ENCODE measurements at places on chromosomes 11 and 22.
A peak's percentile ranks its signal among the peaks of the same experiment; 100 is the strongest.

- no peak for DNase-seq
Observed at GRCh38 chr11:15918674-15919073, 437.7 kb downstream of the SOX6 start.

DNA sequence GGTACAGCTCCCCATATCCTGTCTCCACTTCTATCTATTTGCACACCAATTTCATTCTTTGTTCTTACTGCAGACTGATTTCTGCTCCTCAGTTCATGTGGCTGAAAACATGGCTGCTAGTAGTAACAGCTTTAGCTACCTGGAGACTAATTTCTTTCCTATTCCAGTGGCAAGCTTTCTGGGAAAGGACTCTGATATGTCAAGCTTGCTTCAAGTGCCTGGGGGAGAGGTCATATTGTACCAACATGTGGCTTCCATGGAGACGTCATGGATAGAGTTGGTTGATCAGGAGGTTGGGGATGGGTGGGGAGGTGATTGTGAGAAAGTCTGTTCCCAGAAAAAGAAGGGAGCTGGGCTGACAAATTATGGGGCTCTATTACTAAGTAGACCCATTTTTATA lies 44.9 kb downstream of the ADM start:
- DNase-seq: no peak

GRCh38 chr22:37053310-37054055 lies 1.9 kb downstream of the KCTD17 start:
- peak; percentile 34 for DNase-seq

GRCh38 chr22:27610863-27611786 lies 190.4 kb downstream of the MN1 start:
- no peak for DNase-seq

- no peak for DNase-seq
Observed at GRCh38 chr11:66495401-66495854, 15.0 kb upstream of the BBS1 start.

- DNase-seq: no peak
Observed at GRCh38 chr11:44868021-44868420, 82.7 kb downstream of the TP53I11 start.

GRCh38 chr11:12841946-12842630 lies 167.0 kb upstream of the RASSF10 start:
- DNase-seq: peak; percentile 33

- no peak for DNase-seq
Observed at GRCh38 chr11:83678831-83679584, 392.8 kb upstream of the CCDC90B start.

- DNase-seq: no peak
Observed at GRCh38 chr11:128894286-128894681, 3.1 kb downstream of the KCNJ5 start.

GRCh38 chr22:39244496-39245129 lies at the start of gene PDGFB:
Gene PDGFB (minus strand): TSS chr22:39244982. CDS start chr22:39243963, 1,019 bp downstream.
- DNase-seq: no peak

DNA sequence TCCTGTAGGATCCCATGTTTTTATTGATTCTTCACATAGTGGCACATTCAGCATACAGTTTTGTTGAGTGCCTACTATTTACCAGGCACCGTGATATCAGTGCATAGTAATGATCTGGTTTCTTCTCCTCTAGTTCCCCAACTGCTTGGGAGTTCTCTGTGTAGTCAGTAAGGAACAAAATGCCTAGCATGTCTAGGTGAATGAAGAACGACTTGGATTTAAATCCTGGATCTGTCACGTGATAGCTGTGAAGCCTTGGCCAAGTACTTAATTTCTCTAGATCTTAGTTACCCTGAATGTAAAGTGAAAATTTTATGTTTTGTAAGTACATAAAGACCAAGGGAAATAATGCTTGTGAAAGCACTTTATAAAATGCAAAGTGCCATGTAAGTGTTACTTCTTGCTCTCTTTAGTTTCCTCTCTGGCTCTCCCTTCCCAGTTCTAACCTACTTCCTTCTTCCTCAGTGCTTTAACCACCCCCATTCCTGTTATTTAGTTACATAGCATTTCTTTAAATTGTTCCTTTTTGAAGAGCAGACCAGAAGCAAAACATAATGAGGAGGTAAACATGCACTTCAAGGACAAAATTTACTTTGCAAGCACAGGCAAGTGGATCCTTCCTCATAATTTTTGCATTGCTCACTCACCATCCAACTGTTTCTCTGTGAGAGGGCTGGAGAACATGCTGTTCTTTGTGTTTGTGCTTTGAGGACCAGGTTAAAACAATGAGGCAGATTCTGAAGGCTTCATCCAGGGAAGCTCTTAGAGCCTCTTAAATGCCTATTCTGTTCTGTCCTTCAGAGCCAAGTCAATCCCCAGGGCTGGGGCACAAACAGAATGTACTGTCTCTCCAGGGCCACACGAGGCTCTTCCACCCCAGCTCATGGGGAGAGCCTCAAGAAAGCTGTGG lies 353.9 kb upstream of the TENM4 start:
- no peak for DNase-seq

DNA sequence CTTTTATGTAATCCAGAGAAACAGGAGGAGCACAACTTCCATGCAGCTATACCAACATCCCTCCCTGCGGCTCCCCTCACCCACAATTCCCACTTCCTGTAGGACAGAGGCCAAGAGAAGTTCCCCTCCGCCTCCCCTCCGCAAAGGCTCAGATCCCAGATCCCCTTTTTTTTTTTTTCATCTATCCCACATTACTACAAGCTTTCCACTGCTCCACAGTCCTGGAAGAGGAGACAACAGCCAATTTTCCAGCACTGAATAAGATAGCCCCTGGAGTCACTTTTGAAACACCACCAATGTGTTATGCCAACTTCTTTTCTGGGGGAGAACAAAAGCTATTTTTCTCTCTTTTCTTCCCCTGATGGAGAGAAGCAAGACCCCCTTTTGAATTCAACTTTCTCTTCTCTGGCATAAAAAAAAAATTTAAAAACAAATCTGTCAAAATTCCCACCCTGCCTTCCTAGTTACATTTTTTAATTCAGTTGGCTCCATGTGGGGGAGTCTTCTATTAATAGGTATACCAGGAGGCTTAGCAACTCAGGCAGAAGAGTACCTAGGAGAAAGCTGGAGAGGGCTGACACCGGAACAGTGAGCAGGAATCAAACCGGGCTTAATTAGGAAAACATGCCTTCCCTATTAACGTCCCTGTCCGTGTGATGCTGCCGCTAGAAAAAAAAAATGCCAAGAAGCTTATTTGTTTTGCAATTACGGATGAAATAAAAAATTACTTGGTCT lies 543.4 kb downstream of the BUD13 start:
- DNase-seq: no peak

DNA sequence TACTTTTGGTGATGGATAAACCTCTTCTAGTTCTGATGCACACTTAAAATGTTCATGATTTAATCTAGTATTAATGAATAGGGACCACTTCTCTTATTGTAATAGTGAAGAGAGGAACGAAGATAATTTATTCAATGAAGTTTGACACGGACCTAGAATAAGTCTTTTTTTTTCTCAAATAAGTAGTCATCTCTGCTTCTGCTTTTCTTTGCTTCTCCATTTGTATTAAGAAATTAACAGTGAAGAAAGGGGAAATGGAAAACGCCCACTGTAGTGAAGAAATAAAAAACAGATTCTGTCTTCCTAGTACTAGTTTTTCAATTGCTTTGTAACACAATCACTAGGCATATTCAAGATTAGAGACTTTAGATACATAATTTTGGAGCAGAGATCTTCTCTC lies 73.0 kb downstream of the CD44 start:
- DNase-seq: peak; percentile 10

GRCh38 chr11:17388609-17389210 lies at the start of gene KCNJ11:
Gene KCNJ11 (minus strand): TSS chr11:17388659. CDS start chr11:17388091, 568 bp downstream.
- no peak for DNase-seq

DNA sequence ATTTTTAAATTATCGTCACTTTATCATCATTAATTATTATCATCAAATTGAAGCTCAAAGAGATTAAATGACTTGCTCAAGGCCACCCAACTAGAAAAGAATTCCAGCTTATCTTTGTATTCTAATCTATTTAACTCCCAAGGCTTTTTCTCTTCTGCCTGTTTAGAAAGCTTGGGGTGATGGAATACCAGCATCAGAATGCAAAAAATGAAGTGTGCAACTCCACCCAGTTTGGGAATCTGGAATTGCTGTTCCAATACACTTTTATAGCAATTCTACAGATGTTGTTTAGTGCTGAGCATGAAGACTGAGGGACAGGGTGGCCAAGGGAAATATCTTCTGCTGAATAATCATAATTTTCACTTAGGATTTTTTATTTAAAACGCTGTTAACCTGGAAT lies 97.2 kb upstream of the FIBIN start:
- no peak for DNase-seq

DNA sequence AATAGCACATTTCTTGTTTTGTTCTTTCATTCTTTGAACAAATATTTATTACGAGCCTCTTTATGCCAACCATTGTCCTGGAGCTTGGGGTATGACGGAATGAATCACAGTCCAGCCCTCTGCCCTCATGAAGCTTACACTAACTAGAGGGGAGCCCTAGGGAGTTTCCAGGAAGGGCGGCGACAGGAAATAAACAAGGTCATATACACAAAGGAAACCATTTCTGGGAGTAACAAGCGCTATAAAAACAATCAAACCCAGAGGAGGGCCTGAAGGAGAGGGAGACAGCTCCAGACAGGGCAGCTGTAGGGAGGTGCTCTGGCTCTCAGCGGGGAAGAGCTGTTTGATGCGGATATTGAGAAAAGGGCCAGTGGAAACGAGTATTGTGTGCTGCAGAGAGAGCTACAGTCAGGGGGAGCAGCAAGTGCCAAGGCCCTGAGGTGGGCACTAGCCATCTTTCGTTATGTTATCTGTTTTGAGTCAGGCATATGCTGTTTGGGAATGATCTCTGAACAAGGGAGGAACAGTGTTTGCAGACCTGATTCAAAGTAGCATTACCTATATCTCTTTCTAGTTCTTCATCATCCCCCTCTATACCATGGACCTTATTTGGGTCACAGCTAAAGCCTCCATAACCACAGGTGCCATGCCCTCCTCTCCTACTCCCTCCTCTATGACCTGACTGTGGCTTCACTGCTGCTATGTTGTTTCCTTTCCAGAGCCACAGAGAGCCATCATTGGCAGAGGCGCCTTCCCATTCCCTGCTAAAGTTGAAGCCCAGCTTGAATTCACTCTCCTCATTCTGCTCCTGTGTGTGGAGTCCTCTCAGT lies 15.3 kb upstream of the ZBTB16 start:
- DNase-seq: no peak

- no peak for DNase-seq
Observed at GRCh38 chr11:8168485-8169257, at the start of gene RIC3. Gene RIC3 (minus strand): TSS chr11:8169025. CDS start chr11:8168989, 36 bp downstream.

DNA sequence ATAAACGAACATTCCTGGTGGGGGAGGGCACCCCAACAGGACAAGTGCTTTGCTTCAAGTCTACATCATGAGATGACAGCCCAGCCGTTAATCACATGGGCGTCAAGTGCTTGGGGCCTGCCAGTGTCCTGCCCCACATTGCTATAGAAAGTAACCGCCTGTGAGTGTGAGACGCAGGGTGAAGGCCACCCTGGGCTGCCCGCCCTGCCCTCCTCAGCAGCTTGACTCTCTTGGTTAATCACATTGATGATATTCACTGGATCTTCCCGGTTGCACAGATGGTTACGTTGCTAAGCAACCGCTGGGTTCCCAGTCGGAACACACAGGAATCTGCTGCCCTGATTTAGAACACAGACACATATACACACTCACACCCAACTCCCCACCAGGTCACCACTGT lies 79.3 kb downstream of the CTTN start:
- DNase-seq: no peak

DNA sequence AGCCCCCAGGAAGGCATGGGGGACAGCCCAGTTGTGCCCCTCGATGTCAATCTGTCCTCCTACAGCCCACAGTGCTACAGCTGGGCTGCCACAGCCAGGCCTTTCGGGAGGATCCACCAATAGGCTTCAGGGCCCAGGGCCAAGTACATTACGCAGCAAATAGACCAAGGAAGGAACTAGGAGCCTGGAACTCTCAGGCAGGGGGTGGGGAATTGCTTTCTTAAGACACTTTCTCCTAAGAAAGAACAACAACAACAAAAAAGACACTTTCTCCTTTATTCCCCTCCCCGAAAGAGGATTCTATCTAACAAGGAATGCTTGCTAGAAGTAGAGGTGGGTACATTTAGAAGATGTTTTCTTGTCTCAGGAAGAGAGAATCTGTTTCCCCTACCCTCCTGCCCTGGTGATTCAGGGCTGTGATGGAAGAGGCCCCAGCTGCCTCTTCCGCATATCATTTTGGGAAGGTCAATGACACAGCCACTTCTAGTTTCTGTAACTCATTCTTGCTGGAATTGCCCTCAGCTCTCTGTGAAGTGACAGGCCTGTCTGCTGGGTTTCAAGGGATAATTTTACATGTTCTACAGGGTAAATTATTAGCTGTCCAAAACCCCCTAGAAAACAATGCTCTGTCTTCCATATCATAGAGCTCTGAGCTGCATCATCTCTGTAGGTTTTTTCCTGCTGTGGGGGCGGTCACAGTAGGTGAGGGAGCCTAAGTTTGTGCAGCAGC lies 6.0 kb upstream of the MALAT1 start:
- DNase-seq: peak; percentile 85

DNA sequence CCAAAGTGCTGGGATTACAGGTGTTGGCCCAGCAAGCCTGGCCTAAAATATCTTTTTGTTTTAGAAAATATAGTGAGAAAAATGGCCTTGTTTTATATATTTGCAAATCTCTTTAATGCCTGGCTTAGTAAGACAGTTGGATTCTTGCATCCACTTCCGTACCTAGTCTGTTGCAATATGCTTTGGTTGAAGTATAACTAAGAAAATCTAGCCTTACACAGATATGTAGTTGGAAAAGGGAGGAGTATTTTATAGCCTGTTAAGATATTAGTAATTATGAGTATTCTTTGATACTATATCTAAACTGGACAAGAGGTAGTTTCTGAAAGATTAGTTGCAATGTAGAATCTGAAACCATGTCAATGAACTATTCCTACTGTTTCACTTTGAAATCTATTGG lies 65.1 kb downstream of the ZNRF3 start:
- DNase-seq: no peak

DNA sequence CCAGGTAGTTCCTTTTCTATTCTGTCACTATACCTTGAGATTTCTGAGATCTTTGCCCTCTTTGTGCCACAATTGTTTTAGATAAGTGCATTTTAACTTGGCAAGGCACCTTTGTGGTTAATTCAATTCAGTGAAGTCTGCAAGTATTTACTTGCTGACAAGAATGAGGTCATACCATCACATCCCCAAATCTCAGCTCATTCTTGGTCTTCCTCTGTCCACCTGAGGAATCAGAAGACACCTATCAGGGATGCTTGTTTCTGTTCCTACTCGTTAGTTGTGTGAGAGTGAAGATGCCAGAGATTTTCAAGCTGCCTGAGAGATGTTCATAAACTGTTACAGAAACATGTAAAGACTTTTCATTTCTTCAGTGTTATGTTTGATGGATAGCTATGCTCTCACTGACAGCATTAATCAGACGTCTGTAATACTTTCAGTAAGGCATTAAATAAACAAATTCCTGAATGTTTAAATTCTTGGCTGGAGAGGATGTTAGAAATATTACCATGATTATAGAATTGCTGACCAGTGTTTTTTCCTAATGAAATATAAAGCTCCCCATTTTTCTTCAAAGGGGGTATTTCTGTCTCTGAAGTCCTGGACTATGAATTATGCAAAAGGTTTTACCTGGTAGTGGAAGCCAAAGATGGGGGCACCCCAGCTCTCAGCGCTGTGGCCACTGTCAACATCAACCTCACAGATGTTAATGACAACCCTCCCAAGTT lies 135.0 kb upstream of the MTNR1B start:
- DNase-seq: no peak
